ENCODE measurements at places on chromosomes 2 and 18. TPM values are rescaled to one million over a fixed set of nuclear protein-coding genes. Genes with fewer than 3 reads are reported as not detected.

- peak; percentile 71 for DNase-seq
These were observed 30.6 kb downstream of the ORC4 start for GRCh38 chr2:147989809-147990403.

DNA sequence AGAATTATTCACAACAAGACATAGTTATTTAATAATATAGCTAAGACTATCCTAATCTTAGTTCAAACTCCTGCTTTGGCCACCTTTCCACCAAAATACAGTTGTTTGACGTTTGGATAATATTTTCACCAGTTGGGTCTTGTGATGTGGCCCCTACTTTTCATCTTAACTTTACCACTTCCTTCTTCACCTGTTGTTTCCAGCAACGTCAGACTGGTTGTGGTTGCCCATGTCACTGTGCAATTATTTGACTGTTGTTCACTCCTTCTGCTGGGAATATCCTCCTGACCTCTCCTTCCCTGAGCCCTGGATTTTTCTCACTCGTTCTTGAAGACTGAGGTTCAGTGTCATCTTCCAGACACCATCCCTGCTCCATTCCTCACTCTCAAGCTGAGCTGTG, 132.2 kb upstream of the RASGRP3 start:
- DNase-seq: no peak

DNA sequence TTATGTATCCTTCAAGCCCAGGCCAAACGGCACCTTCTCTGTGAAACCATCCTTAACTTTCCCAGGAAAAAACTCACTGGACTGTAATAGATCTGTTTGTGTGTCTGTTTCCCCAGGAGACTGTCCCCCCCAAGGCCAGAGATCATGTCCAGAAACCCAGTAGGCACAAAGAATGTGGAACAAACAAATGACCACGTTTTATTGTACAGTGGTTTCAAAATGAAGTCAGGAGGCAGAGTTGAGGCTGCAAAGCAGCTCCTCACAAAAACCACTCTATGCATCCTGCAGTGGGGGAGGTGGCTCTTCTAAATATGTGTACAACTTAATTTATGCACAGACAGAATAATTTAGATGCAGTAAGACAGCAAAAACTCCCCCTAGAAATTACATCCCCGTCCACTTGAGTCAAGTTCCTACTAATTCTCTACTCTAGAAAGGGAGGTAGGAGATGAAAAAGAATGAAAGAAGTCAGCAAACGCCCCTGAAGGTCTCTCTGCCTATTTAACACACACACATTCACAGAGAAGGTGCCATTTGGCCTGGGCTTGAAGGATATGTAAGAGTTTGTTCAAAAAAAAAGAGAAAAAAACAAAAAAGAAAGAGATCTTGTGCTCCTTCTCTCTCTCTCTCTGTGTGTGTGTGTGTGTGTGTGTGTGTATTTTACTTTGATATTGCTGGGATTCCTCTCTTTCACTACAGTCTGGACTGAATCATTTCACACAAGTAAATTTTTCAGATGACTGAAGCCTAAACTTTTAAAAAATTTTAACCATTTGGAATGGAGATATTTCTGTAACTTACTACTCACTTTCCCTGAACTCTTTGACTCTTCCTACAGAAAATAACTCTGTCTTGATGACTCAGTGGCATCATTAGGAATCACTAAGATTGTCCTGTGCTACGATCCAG, 19.5 kb downstream of the BCL2 start:
- DNase-seq: no peak

- DNase-seq: peak; percentile 18
These were observed 97.2 kb downstream of the INSIG2 start for GRCh38 chr2:118185210-118186109.

The PSMD14 gene
- 97.3 TPM for total RNA-seq

DNA sequence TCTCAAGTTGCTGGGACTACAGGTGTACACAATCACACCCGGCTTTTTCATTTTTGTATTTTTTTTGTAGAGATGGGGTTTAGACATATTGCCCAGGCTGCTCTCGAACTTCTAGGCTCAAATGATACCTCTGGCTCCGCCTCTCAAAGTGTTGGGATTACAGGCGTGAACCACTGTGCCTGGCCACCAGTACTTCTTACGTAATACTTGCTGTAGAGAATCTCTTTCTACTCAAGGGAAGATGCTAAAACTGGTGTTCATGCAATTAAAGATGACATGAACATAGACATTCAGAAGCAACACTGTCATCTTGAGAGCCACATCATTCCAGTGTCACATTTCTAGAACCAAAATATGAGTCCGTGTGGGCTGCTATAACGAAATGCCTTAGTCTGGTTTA, 53.7 kb upstream of the FRZB start:
- DNase-seq: no peak

- peak; percentile 59 for DNase-seq
These were observed 102.5 kb downstream of the GAREM1 start for GRCh38 chr18:32368170-32368569.

The ICA1L gene
- total RNA-seq: 4.8 TPM

The KANSL1L gene
- total RNA-seq: 18.0 TPM

DNA sequence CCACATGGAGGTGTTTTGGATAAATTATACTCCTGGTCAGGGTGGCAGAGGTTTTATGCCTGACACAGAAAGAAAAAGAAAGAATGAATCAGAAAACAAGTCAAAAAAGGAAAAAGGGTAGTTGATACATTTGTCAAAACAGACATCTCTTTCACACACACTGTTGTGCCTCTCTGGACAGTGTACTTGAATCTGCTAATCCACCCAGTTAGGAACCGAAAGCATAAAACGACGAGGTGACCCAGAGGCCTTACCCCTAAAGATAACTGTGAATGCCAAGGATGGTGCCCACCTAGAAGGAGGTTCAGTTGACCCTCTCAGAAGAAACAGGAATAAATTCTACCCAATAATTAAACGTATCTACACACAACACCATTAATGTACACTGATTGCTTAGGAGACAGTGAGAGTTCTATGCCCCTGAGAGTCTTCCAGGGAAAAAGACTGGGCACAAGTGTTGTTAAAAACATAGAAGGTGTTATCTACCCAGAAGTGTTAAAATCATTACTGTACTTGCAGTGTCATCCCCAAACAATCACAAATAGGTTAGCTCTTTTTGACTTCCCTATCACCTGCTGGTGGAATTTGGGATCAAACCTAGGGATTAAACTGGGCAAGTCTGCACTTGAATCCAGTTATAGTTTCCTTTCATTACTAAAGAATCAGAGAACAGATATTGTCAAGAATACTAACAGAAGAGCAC, 123.2 kb upstream of the DNAJC10 start:
- DNase-seq: no peak

All from fibroblast of villous mesenchyme (primary cell).